Transverse colon (tissue), 4 donors: ENCODE measurements at places on chromosomes 11 and 22. TPM values are rescaled to one million over a fixed set of nuclear protein-coding genes. Genes with fewer than 3 reads are reported as not detected.

GRCh38 chr11:125404811-125405790, 91.0 kb downstream of the FEZ1 start:
- peak; percentile 63 for DNase-seq

- no peak for DNase-seq
These were observed 36.7 kb downstream of the DRG1 start for GRCh38 chr22:31436132-31436531.

DNA sequence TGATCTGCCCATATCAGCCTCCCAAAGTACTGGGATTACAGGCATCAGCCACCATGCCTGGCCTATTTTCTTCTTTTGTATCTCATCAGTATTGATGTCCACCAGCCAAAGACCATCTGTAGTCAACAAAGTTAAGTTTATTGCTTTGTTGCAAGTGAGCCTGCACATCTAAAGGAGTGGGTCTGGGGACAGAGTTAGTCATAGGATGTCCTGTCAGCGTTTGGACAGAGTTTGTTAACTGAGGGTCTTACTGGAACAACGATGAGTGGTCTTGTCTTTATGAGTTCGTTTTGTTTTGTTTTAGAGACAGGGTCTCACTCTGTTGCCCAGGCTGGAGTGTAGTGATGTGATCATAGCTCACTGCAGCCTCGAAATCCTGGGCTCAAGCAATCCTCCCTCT, 40.6 kb upstream of the SEPTIN5 start:
- no peak for DNase-seq

- no peak for DNase-seq
These were observed 43.6 kb downstream of the TMEM135 start for GRCh38 chr11:87081358-87081757.

- no peak for DNase-seq
These were observed 82.3 kb downstream of the TRMU start for GRCh38 chr22:46417769-46418168.

- no peak for DNase-seq
These were observed 59.9 kb downstream of the APIP start for GRCh38 chr11:34856251-34856650.

DNA sequence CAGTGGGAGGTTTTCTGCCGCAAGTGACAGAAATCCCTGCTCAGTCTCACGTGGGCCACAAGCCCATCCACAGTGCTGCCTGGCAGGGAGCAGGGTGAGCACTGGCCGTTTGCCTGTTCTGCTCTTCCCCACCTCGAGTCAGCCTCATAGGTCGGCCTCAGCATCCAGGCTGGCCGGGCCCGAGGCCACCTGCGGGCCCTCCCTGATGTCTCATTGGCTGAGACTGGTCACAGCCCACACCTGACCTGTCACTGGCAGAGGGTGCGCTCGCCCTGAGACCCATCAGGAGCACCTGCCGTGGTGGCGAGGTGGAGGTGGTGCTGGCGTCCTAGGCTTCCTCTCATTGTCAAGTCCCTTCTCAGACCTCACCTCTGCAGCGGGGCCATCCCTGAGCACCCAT, 72.1 kb downstream of the ELFN2 start:
- no peak for DNase-seq

GRCh38 chr11:84465040-84465439, 1162.1 kb downstream of the DLG2 start:
- no peak for DNase-seq

GRCh38 chr22:46068181-46068592, 82.1 kb upstream of the PPARA start:
- DNase-seq, result no peak

DNA sequence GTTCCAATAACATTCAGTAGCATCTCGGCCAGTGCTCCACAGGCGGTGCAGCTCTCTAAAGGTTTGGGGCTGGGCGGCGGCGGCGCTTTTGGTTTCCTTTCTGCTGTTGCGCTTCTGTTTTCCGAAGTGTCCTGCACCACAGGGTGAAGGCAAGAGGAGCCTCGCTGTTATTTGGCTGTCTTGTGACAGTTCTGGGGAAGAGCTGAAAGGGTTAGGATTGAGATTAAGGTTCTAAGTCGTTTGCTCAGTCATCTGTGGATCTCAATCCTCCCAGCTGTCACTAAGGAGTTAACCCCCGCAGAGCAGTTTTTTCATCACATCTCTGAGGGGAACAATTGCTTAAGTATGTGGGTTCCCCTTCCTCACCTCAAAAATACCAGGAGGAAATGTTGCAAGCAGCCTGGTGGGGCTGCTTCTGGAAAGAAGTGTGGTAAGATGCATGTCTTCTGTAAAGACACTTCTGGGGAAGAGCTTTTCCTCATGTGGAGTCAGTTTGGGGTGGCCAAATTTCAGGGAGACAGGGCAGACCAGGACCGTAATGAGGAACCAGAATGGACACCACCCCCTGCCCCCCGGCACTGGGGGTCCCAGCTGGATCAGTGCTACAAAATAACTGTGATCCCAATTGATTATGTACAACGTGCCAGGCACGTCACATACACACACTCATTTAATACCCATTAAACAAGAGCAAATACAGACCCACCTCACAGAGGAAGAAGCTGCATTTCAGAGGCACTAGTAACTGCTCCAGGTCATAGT, 14.2 kb downstream of the TMEM121B start:
- DNase-seq, result no peak

DNA sequence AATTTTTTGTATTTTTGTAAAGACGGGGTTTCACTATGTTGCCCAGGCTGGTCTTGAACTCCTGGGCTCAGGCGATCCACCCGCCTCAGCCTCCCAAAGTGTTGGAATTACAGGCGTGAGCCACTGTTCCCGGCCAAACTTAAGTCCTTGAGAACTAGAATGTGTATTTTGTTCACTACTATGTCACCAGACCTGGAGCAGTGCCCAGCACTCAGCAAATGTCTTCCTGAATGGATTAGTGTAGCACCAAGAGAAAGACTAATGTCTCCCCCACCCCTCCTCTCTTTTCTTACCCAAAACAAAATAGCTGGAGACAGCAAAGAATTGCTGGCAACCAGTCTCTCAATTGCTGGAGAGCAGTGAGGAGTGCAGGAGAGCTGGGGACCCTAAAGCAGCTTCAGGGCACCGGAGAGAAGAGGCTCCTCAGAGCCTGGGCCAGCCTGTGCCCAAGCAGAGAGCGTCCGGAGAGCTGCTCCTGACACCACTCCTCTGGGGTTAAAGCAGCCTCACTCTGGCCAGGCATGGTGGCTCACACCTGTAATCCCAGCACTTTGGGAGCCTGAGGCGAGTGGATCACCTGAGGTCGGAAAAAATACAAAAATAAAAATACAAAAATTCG, 14.9 kb downstream of the SLC25A18 start:
- peak; percentile 53 for DNase-seq

- DNase-seq, result no peak
These were observed 187.6 kb downstream of the ADAMTS15 start for GRCh38 chr11:130635937-130636630.

DNA sequence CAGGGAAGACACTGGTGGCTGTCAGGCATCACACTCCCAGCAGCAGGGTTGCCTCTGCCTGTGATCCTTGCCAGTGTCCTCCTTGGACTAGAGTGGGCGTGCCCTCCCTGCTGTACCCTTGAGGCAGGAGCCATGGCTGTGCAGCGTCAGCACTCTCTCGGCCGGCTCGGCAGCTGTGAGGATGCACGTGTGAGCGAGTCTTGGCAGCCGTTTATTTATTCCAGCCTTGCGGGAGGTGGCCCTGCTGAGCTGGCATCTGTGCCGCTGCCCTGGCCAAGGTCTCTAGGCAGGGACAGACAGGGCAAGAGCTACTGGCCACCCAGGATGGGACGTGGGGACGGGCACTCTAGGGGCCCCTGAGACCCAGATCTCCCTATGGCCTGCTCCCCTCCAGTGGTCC, 33.9 kb downstream of the TSPAN4 start:
- DNase-seq, result no peak

GRCh38 chr11:69293819-69294505, at the start of gene MYEOV:
Gene MYEOV, plus strand, starts transcription at chr11:69294155. Its CDS starts 1,200 bp downstream, at chr11:69295355.
- DNase-seq, result peak; percentile 81

DNA sequence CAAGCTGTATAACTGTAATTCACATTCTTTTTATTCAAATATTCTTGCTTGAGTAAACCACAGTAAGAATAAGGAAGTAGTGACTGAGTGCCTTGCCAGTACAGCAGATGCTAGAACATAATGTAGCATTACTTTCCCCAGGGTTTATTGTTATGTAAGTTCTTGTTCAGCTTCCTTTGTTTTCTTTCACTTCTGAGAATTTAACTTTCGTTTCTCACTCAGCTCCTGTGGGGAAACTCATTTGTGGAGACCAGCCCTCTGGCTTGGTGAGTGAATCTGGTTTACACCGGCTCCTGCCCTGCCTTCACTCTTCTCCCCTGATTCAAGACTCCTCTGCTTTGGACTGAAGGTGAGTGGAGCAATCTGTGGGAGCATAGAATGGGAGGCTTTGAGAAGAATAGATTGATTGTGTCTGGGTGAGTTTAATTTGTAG, at the start of gene TRIM22:
Gene TRIM22, plus strand, starts transcription at position 240 of the 433 bp plus-strand sequence. CDS start 6,443 bp downstream, outside the sequence.
- peak; percentile 50 for DNase-seq

DNA sequence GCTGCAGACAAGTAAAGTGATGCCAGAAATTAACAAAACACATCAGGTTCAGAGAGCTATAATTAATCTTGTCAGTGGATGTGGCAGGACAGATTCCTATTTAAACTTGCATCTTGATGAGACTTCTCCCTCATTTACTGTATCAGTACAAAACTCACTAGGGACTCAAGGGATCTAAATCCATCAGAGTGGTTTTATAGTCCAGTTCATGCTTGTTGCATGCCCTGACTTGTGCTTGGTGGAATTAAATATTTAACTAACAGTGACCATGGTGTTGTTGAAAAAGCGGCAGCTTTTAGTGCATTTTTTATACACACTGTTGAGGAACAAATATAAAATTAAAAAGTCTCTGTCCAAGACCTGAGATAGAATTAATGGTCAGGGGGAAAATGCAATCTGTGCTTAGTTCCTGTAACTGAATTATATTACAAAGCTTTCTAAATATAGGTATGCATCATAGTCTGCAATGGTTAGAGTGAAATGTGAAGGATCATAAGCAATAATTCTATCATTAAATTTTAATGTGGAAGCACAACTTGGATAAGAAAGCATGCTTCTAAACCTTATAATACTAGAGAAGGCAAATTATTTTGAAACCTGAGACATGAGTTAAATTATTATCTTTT, 1475.5 kb upstream of the TENM4 start:
- no peak for DNase-seq

GRCh38 chr11:109023036-109023435, 358.2 kb downstream of the DDX10 start:
- no peak for DNase-seq

DNA sequence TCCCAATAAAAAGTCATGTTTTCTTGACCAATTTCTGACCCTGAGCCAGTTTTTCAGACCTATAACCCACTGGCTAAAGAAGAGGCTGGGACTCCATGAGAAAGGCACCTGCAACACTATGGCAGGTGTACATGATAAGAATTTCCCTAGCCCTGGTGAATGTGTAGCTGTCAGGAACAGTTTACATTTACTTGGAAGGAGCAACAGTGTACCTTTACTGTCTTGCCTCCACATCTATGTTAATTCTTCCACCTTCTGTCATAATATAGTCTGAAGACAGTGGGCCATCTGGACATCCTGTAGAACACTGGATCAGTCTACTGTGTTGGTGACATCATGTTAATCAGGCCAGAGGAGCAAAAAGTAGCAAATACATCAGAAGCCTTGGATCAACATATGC, 72.1 kb upstream of the CD82 start:
- DNase-seq, result no peak

DNA sequence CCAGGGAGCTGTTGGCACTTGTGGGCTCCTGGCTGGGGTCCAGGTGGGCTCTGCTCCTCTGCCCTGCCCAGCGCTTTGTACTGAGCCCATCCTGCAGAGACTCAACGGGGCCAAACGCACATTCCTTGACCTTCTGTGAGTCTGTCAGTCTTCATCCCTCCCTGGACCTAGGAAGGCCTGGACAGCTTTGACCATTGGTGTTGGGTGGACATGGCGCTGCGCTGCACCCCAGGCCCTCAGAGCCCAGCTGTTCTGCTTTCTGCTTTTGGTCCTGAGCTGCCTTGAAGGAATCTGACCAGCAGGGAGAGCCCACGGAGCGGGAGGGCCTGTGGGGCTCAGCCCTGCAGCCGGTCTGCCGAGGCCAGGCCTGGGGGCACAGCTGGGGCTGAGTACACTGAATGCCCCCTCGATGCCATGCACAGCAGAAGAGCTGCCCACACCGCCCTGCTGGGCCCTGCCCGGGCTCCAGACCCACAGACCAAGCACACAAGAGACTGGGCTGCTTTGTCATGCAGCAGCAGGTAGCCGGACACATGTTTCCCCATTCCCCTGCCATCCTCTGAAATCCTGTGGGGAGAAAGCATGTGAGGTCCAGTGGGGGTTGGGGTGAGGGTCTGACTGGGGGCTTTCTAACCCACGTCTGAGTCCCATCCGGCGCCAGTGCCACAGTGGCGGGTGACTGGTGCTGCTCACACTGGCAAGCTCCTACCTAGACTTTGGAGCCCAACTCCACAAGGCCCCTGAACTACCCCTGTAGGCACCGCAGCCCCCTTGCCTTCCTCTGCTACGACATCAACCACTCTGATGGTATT, 24.1 kb upstream of the CCDC188 start:
- DNase-seq, result no peak

GRCh38 chr11:31720671-31721365, 90.3 kb downstream of the PAX6 start:
- no peak for DNase-seq

DNA sequence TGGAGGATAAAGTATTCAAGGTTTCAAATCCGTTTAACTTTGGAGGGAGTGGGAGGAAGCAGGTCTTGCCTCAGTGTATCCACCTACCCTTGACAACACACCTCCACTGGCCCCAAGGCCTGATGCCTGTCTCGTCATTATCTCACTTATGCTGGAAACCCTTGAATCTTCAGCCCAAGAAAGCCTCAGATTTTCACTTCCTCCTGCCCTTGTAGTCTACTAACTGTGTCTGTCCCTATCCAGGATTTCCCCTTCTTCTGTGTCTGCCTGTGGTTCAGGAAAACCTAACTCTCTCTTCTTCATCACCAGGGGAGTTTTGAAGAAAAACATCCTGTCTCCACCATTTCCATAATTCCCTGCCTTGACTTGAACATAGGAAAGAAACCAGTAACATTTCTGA, 56.1 kb downstream of the SYT9 start:
- DNase-seq, result no peak

DNA sequence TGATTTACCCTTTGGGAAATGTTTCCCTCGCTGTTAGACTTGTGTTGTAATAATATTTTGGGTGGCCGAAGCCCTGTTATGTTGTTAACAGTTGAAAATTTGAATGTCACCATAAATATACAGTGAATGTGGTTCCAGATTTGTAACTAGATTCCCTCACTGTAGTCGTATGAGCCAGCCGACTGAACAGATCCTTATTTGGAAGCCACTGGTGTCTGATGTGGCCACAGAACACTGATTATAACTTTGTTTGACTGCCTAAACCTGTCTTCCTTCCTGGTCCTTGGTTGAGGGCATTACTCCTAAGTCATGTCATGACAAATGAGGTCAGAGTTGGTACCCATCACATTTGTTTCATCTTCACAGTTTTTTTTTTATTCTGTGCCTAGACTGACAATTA, 45.4 kb downstream of the YAP1 start:
- no peak for DNase-seq

BCO2 gene
- 4.5 TPM for total RNA-seq

CD248 gene
- 2.6 TPM for total RNA-seq

PATE2 gene
- not detected for total RNA-seq

VPS11 gene
- 122 TPM for total RNA-seq

LMNTD2 gene
- total RNA-seq, result 14.8 TPM

MS4A4A gene
- total RNA-seq, result 23.8 TPM

NXPE1 gene
- 333 TPM for total RNA-seq

TYR gene
- not detected for total RNA-seq

SLC22A12 gene
- total RNA-seq, result not detected

UPK2 gene
- total RNA-seq, result not detected

BDNF gene
- total RNA-seq, result not detected

CALCB gene
- not detected for total RNA-seq

GNAZ gene
- 14.7 TPM for total RNA-seq

ABCG4 gene
- not detected for total RNA-seq

PNPLA5 gene
- total RNA-seq, result not detected

DAGLA gene
- 13.7 TPM for total RNA-seq

DDB1 gene
- 127 TPM for total RNA-seq
